ENCODE measurements at places on chromosomes 2 and 18. TPM values are rescaled to one million over a fixed set of nuclear protein-coding genes. Genes with fewer than 3 reads are reported as not detected.

GPR35 gene
- total RNA-seq = 21.3 TPM

DNA sequence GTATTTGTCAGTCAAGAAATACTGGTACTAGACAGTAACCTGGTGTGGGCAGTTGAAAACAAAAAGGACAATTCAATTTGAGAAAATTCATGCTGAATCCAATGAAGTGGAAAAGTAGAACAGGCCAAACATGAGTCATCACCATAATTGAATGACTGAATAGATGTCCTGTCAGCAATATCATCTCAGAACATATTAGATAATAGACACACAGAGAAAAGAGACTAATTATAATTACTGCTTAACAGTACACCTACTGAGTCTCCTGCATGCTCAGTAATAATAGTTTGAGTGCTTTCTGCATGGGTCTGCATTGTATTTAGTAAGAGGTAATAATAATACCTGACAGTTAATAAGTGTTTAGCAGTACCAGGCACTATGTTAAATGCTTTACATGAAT lies 138.6 kb upstream of the ZC3H15 start:
- no peaks in the 10 kb centered on the region for H3K4me1 ChIP-seq
- no peaks in the 10 kb centered on the region for H3K27me3 ChIP-seq
- H3K4me3 ChIP-seq = no peak overlapping the region

CMPK2 gene
- 0.53 TPM for total RNA-seq

NLRC4 gene
- total RNA-seq = not detected

ATP9B gene
- total RNA-seq = 15.8 TPM

ALK gene
- total RNA-seq = not detected

GRCh38 chr18:22279741-22280452 lies 110.5 kb downstream of the GATA6 start:
- H3K4me1 ChIP-seq = peaks cover 16% of the 10 kb centered on the region
- DNase-seq = no peak
- no peaks in the 10 kb centered on the region for H3K36me3 ChIP-seq
- H3K4me3 ChIP-seq = no peak overlapping the region
- H3K27me3 ChIP-seq = no peaks in the 10 kb centered on the region
- no peak overlapping the region for H3K27ac ChIP-seq
